ENCODE measurements at places on chromosomes 13 and 19.

DNA sequence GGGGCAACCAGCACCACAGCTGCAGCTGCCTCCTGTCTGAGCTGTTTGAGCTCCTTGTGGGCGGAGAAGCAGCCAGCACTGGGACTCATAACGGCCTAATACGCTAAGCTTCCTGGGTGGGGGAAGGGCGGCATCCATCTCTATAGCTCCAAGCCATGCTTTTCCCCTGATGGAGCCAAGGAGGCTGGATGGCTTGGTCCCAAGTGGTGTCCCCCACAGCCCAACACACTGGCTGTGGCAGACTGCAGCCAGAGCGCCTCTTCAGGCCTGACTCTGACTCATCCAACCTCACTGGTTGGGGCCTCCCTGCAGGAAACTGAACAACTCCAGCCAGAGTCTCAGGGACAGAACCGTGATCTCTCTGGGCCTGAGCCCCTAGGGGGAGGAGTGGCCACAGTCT lies 537.3 kb downstream of the SUCLA2 start:
- no peak for DNase-seq

DNA sequence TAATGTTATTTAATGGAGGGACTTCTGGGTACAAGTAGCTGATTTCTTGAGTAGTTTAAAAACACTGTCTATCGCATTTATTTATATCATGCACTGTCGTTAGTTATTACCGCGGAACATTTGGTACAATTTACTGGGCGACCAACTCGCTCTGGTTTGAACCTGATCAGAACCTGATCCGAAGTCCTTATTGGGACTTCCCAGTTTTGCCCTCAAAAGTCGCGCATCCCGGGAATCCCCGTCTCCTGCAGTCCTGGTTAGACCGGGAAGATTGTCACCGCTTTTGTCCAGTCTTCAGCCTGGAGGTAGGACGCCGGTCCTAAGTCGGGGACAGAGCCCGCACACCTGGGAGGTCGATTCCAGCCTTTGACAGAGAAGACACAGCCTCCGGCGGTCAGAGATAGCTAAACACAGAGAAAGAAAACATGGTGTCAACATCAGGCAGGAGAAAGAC lies 694 bp downstream of the CLN5 start:
- no peak for DNase-seq

DNA sequence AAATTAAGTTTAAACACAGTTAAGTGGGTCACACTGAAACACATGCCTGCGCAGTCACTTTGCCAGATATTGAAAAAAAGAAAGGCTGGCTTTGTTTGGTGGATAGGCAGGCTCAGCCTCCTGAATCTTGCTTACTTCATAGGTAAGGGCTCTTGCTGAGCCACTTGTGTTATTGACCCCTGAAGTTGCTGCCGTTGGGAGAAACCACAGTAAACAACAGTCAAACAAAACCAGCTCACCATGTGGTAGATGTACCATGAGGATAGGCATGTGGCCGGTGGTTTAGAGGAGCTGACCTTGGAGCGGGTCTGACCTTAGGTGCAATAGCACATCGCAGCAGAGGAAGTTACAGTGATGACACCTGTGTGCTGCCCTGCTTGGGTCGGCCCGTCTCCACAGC lies 52.2 kb downstream of the SPATA13 start:
- no peak for DNase-seq

DNA sequence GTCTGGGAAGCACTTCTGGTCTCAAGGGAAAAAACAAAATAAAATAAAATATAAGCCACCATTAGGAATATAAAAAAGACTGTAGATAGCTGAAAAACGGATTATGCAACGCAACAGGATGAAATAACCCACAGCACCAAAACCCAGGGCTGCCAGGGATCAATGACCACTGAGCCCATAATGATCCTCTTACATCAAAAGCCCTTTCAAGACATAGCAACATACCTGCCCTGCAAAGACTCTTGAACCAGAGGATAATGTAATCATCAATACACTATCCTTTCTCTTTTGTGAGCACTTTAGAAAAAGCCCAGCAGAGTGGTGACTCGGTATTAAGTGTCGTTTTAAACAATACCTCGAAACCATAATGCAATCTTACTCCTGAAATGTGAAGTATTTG lies 235.0 kb upstream of the SOX21 start:
- DNase-seq = no peak

- no peak for DNase-seq
These were observed 48.7 kb upstream of the PCCA start for GRCh38 chr13:100040196-100040595.

GRCh38 chr13:82934000-82934399 lies 948.3 kb downstream of the SLITRK1 start:
- DNase-seq = no peak

- DNase-seq = no peak
These were observed 51.6 kb downstream of the USP12 start for GRCh38 chr13:27120011-27120410.

- no peak for DNase-seq
These were observed 907 bp downstream of the ZNF569 start for GRCh38 chr19:37466277-37466797.

GRCh38 chr19:30696514-30696913 lies 324.3 kb downstream of the ZNF536 start:
- no peak for DNase-seq

GRCh38 chr19:4186087-4186993 lies 3.9 kb downstream of the ANKRD24 start:
- peak; percentile 91 for DNase-seq

- no peak for DNase-seq
These were observed 11.9 kb downstream of the MIPEP start for GRCh38 chr13:23877286-23877685.

GRCh38 chr19:53824134-53824611 lies at the start of gene NLRP12:
TSS of gene NLRP12 (minus strand) at chr19:53824314. CDS start at chr19:53824174, 140 bp downstream.
- no peak for DNase-seq

- DNase-seq = no peak
These were observed 3.4 kb upstream of the RFX2 start for GRCh38 chr19:6113616-6114188.

- no peak for DNase-seq
These were observed 13.8 kb downstream of the CILP2 start for GRCh38 chr19:19551853-19552192.

DNA sequence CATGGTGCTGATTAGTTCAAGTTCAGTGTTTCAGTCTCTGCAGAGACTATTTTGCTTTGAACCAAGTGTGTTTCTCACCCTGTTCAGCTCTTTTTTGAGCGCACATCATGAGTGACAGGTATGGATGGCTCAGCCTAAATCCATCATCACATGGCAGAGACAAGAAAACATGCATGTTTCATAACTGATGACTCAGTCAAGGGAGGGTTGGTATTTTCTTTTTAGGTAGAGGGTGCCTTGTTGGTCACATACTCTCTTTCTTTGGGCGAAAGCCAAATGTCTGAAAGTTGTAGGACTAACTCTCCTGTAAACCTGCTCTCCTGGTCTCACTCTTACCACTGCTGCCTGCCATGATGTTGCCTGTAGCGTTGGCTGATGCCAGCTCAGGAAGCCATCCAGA lies 48.1 kb upstream of the RAP2A start:
- DNase-seq = no peak

GRCh38 chr13:84136582-84136981 lies 254.3 kb upstream of the SLITRK1 start:
- DNase-seq = no peak

DNA sequence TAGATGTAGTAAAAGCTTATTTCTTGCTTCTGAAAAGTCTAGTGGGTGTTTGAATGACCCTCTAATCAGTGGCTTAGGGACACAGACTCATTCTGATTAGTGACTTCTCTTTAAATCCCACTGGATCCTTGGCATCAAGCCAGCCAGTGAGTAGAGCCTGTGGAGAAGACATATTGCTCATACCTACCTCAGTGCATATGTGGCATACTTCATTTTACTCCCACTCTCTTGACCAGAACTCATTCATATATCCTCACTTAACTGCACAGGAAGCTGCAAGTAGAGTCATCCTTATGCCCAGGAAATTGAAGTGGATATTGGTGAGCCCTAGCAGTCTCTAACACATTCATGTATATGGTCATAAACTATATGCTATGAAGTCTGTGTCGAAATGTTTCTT lies 148.3 kb downstream of the PDS5B start:
- DNase-seq = no peak

- no peak for DNase-seq
These were observed 313.3 kb downstream of the DCLK1 start for GRCh38 chr13:35817642-35818607.

- no peak for DNase-seq
These were observed 9.6 kb downstream of the KLK5 start for GRCh38 chr19:50943074-50943828.

- no peak for DNase-seq
These were observed 4.0 kb downstream of the RASL11A start for GRCh38 chr13:27274631-27275030.

DNA sequence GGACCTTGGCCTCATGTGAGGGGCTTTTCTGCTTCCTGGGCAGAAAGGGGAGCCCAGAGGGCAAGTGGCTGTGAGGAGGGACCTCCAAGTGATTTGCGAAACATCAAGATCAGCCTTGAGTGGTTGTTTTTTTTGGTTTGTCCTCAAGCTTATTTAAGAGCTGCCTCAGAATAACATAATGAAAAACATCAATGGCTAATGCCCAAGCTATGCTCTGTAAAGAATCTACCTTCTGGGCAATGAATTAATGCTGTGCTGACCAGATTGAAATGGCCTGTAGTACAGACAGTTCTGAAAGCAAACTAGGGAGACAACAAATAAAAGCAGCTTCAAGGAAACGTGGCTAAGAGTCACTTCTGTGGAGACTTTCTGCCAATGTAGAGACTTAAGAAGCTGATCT lies 8.3 kb downstream of the TMEM255B start:
- no peak for DNase-seq

DNA sequence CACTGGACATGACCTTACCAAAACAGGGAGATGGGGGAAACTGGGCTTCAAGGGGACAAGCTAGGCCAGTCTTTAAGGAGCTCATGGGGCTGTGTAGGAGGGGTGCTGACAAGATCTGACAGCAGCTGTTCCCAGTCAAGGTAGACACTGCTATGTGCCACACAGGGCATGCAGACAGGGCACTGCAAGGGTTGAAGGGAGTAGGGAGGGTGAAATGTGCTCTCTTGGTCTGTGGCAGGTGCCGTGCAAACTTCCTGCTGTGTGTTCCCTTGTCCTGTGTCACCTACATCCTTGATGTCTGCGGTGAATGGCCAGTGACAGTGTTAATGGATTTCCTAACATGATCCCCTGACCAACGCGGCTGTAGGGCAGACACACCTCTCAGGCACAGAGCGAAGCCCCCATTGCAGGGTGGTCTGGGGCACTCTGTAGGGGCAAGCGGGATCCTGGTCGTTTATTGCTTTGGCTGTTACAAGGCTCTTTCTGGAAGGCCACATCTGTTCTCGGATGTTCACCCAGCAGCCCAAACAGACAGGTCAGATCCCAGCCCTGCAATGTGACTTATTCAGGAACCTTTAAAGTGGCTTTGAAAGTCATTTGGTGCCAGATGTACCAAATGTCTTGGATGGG lies 199.5 kb upstream of the ZNF536 start:
- no peak for DNase-seq

GRCh38 chr19:41193430-41194156 lies 574 bp downstream of the CYP2S1 start:
- no peak for DNase-seq

DNA sequence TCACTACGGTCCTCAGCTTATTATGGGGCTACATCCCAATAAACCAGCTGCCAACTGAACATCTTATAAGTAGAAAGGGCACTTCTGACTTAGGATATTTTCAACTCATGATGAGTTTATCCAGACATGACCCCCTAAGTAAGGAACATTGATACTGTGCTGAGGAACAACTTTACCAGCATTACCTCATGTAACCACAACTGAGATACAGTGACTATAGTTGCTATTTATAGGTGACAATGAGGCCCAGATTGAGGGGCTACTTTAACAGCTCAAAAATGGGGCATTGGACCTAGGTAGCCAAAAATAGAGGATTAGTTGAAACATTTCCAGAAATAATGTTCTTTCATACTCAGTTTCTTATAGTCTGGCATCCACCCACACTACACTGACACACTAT lies 26.8 kb downstream of the SKA3 start:
- no peak for DNase-seq

DNA sequence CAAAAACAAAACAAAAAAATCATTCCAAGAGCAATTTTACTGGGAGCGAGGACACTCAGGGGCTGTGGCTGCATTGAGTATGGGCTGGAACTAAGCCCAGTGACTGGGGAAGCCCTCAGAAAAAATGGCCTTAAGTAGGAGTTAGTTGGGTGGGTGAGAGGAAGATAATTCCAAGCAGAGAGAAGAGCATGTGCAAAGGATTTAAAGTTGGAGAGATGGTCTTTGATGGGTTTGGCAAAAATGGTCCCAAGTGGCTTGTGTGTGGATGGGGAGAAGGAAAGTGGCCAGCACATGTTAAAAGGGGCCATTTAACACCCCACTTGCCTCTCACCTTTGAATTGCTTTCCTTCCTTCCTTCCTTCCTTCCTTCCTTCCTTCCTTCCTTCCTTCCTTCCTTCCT lies 6.7 kb upstream of the CYP4F22 start:
- no peak for DNase-seq

- no peak for DNase-seq
These were observed 7.6 kb upstream of the GMIP start for GRCh38 chr19:19651076-19651475.

DNA sequence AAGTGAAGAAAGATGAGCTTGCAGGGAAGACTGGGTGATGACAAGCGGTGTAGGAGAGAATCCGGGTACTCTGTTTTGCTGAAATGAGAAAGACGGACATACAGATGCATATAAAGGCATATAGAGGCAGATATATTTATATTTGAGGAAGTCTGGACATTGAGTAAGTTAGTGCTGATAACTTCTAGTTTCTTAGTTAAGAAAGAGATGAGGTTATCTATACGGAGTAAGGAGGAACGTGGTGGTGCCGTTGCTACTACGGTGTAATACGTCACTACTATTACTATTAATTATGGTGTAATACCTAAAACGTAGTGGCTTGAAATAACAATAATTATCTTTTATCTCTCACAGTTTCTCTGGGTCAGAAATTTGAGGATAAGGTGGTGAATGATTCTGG lies 9.8 kb upstream of the CPB2 start:
- no peak for DNase-seq

- DNase-seq = no peak
These were observed 21.2 kb downstream of the INSR start for GRCh38 chr19:7272856-7273578.
